Neural progenitor cell (in vitro differentiated cells): ENCODE measurements at places on chromosomes 5 and 9.

DNA sequence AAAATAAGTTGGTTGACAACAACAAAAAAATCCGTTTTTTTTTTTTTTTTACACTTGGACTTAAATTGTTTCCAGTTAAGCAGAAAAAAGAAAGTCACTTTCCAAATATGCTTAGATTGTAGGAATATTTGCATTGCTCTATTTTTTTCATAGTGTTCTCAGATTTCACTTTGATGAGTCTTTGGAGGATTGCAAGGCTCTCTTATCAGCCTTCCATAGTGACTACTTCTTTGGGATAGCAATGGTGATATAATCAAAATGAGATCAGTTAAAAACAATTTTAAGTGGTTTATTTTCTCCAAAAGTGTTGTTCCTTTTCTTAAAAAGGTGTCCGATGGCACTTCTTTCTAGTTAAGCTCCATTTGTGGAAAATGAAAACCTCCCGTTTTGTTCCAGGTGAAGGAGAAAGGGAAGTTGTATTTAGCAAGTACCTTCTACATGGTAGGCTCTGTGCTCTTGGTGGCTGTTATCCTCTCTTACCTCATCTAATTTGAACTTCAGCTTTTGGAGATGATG is 3.9 kb downstream of the RASGRF2 start:
- DNase-seq, result no peak

- no peak for DNase-seq
Measured at GRCh38 chr9:136771907-136772415, 7.6 kb upstream of the LCN15 start.

DNA sequence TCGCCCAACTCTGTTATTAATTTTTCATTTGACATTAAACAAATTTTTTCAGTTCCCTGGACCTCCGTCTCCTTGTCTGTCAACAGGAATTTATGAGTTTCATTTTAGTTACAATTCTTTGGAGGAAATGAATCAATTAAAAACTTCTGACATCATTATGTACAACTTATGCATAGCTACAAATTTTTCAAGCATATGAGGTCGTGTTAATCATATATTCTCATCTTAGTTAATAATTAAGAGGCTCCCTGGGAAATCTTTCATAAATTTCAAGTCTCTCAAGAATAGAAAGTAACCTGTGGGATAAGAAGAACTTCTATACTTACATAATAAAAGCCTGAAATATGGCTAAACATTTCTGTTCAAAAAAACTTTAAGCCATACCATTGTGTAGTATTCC is 3.4 kb downstream of the UGT3A1 start:
- DNase-seq, result no peak

DNA sequence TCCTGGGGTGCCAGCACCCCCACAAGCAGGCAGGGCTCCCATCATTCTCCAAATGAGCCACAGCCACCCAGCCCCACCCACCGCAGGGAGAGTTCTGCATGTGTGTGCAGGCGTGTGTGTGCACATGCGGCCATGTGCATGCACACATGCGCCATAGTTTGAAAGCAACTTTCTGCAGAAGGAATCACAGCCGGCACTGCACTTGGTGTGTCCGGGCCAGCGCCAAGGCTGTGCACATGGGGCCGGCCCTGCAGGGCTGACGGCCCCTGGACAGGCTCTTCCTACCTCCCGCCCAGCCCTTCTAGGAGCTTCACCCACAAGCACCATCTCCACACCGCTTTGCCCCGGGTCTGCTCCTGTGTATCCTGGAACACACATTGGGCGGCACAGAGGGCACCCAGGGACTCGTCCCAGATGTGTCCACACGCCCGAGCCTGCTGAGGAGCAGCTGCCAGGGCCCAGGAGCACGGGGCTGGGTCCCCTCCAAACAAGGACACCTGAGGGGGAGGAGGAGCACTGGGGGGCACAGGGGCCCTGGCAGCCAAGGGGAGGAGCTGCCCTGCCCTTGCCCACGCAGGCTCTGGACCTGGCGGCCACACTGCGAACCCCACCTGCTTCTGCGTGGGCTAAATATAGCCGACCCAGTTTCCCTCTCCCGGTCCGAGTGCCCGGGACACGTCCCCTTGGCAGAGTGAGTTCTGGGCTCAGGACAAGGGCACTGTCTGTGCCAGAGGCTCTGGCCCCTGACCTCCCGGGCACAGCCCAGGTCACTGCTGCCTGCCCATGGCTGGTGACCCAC is 19.1 kb downstream of the TPPP start:
- DNase-seq, result no peak

- peak; percentile 11 for DNase-seq
Measured at GRCh38 chr5:9265441-9266287, 280.2 kb downstream of the SEMA5A start.

- no peak for DNase-seq
Measured at GRCh38 chr5:137696481-137696880, 39.4 kb downstream of the KLHL3 start.

DNA sequence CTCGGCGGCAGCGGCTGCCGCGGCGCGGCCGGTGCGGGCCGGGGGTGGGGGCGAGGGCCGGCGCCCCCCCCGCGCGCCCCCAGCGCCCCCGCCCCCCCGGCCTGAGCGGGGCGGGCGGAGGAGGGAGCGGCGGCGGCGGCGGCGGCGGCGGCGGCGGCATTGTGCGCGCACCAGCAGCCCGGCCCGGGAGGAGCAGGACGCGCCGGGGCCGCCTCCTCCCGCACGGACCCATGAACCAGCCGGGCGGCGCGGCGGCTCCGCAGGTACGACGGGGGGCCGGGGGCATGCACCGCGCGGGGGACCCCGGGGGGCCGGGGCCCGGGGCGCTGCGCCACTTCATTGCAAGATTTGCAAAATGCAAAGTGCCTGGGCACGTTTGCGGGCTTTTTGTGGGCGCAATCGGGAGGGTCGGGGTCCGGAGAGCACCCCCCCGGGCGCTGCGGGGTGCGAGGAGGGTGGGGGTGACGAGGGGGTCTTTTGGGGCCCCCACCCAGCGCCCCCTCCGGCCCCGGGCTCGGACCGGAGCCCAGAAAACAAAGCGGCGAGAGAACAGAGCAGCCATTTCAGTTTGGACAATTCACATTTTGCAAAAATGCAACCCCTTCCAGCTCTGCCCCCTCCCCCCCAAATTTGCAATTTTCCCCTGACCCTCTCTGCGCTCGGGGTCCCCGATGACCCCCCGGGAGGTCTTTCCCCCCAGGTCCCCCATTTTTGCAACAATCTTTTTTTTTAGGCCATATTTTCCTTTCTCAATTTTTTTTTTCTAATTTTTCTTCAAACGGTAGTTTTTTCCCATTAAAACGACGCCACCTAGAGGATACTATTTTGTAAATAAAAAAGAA is at the start of gene ZNF618:
Gene ZNF618, plus strand, starts transcription at position 159 of the 842 bp plus-strand sequence. Its CDS starts 72 bp downstream, at position 231.
- peak; percentile 81 for DNase-seq

GRCh38 chr5:89686081-89686765 is 723.3 kb downstream of the CETN3 start:
- DNase-seq, result no peak

- peak; percentile 83 for DNase-seq
Measured at GRCh38 chr9:130444565-130445221, at the start of gene ASS1. Gene ASS1 (plus strand): TSS chr9:130444961. CDS start chr9:130452229, 7,268 bp downstream.

- DNase-seq, result no peak
Measured at GRCh38 chr5:90947667-90948066, 389.1 kb downstream of the ADGRV1 start.

DNA sequence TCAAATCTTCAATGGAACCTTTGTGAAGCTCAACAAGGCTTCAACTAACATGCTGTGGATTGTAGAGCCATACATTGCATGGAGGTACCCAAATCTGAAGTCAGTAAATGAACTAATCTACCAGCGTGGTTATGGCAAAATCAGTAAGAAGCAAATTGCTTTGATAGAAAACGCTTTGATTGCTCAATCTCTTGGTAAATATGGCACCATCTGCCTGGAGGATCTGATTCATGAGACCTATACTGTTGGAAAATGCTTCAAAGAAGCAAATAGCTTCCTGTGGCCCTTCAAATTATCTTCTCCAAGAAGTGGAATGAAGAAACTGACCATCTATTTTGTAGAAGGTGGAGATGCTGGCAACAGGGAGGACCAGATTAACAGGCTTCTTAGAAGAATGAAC is 54.7 kb upstream of the TTC39B start:
- DNase-seq, result no peak

GRCh38 chr5:68680366-68680765 is 413.4 kb upstream of the SLC30A5 start:
- no peak for DNase-seq

DNA sequence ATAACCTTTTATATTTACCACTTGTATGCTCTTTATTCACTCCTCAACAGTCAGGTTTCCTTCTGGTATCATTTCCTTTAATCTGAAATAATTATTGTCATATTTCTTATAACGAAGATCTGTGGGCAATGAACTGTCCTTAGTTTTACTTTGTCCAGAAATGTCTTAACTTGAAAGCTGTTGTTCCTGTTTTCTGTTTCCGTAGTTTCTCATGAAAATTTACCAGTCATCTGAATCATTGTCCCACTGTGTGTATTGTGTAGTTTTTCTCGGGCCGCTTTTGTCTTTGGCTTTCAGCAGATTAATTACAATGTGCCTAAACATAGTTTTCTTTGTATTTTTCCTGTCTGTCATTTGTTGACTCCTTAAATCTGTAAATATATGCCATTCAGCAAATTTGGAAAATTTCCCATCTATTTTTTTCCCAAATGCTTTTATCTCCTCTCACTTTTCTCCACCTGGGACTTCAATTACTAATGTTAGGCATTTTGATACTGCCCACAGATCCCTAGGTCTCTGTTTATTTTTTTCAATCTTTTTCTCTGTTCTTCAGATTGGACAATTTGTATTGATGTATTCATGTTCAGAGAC is 74.9 kb downstream of the PDE8B start:
- DNase-seq, result no peak
